Activated T-helper 1 cell treated with anti-CD3 and anti-CD28 coated beads, Interleukin-2, amount 50 U/mL, for 16 hours (primary cell): ENCODE measurements at places on chromosomes 7 and 10.

- DNase-seq: no peak
Observed at GRCh38 chr7:96720843-96721242, 11.2 kb upstream of the SEM1 start.

GRCh38 chr7:30390736-30391636, 87.6 kb downstream of the NOD1 start:
- DNase-seq: no peak

- no peak for DNase-seq
Observed at GRCh38 chr10:97612386-97612785, 20.9 kb downstream of the MORN4 start.

GRCh38 chr10:90857635-90858460, at the start of gene HTR7:
Gene HTR7 (minus strand): TSS chr10:90858039. CDS start chr10:90857671, 368 bp downstream.
- DNase-seq: peak; percentile 23

DNA sequence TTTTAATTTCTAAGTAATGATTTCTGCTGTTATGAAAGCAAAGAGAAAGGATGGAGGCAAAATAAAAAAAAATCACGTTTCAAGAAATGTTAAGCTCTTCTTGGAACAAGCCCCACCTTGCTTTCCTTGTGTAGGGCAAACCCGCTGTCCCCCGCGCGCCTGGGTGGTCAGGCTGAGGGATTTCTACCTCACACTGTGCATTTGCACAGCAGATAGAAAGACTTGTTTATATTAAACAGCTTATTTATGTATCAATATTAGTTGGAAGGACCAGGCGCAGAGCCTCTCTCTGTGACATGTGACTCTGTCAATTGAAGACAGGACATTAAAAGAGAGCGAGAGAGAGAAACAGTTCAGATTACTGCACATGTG, 2.4 kb downstream of the ADRB1 start:
- DNase-seq: no peak

DNA sequence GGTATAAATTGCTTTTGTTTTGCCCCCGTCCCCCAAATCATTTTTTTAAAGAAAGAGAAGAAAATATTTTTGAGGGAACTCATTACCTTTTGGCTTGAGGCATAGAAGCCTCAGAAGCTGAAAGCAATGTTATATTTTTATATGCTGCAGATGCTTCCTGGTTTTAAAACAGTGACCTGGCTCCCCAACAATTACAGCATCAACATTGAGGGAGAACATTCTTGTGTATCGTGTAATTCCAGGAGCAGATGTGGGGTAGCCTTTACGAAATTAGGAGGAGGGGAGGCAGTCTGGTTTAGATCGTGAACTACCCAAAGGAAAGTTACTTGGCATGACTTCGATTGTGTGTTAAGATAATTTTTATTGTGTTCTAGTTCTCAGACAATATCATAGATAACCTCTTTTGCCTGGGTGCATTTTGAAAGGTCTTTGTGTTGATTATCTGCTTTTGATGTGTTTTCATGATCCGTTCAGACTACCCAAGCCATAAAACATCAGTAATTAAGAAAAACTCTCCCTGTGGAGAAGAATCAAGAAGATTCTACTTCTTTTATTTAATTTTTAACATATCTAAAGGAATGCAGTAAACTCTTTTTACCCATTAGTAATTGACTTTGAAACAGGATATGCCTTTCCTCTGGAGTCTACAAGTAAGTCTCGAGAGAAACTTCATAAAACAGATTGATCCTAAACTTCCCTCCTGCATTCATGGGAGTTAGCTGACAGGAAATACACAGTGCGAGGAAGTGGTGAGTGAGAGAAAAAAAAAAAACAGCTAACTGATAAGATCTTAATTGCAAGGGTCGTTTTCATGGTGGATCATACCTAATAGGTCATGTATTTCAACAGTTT, 141.4 kb downstream of the KIAA1217 start:
- no peak for DNase-seq

GRCh38 chr7:88223265-88223664, 3.4 kb upstream of the SRI start:
- DNase-seq: no peak

DNA sequence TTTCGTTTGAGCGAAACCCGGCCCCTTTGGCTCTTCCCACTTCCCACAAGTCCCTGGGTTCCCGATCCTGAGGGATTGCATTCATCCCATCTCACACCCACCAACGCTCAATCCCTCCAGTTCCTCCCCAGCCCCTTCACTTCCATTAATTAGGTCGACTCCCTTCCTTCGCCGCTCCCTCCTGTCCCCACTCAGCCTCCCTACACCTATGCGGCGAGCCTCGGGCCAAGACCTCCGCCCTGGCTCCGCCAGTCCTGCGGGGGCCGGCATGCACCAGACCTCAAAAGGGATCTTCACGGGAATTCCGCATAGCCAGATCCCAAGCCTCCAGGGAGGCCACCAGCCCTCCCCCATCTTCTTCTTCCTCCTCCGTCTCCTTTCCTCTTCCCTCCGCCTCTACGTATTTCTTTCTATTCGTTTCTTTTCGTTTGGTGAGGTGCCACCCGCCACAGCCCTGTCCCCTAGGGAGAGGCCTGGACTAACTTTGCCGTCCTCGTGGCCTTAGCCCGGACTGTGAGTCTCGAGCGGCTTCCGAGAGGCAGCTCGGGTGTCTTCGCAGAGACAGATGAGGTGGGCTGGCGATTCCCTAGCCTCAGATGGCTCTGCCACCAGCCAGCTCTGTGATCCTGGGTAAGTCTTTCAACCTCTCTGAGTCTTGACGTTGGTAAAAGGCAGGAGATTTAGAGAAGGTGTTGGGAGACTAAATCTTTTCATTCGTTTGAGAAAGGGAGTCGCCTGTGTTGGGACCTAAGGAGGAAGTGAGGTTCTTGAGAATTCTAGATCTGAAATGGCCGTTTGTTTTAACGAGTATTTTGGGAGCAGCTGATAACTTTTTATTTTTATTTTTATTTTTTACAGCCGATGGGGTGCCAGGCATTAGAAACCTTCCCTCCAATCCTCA, 8.1 kb upstream of the LBX1 start:
- no peak for DNase-seq

- DNase-seq: no peak
Observed at GRCh38 chr10:97427571-97428179, 1.7 kb downstream of the PGAM1 start.

GRCh38 chr10:11035301-11035991, 17.8 kb downstream of the CELF2 start:
- no peak for DNase-seq

- DNase-seq: no peak
Observed at GRCh38 chr7:84123965-84124547, 70.5 kb downstream of the SEMA3A start.

DNA sequence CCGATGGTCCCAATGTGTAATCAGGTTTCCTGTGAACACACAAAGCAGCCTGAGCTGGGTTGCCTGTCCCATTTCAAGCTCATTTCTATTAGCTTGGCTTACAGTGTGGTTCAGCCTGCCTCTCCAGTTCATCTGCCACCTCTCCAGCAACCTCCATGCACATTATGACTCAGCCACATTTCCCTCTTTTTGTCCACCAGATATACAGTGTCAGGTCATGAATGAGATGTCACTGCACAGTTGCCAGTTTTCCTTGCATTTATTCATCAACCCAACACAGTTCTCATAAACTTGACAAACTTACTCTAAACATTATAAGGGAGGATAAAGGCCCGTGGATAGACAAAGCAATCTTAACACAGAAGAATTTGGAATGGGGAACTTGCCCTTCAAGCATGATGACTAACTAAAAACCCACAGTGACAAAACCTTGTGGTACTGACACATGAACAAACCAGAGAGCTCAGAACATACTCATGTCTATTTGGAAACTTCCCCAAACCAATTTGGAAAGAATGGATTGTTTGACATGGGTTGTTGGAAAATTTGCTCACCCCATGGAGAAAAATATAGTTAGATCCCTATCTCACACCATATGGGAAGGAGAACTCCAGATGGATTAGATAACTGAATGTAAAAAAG, 2.5 kb upstream of the CFAP58 start:
- no peak for DNase-seq

GRCh38 chr10:87547734-87548311, 43.1 kb downstream of the MINPP1 start:
- DNase-seq: no peak

DNA sequence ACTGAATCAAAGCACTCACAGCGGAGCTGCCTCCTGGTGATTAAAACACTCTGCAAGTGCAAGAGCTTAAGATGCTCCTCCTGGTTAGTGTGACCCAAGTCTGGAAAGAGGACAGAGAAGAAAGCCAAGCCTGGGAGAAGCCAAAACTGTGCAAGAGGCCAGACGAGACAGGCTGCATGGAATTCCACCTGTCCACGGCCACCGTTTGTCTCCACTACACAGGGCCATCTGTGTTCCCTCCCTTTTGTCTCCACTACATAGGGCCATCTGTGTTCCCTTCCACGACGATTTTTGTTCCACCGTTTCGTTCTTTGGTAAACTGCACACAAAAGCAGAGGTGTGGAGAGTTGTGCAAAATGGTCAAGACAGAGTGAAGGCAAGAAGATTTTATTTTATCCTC, 233.0 kb downstream of the DIP2C start:
- no peak for DNase-seq

- no peak for DNase-seq
Observed at GRCh38 chr7:79786187-79786586, 332.7 kb upstream of the MAGI2 start.
